ENCODE measurements at places on chromosomes 7 and 10.
A peak's percentile ranks its signal among the peaks of the same experiment; 100 is the strongest.

- no peak overlapping the region for H3K27ac ChIP-seq
- no peaks in the 10 kb centered on the region for H3K36me3 ChIP-seq
- H3K4me1 ChIP-seq = peaks cover 24% of the 10 kb centered on the region
- H3K4me3 ChIP-seq = no peak overlapping the region
- DNase-seq = no peak
- no peaks in the 10 kb centered on the region for H3K27me3 ChIP-seq
Observed at GRCh38 chr10:114881417-114881816, 56.6 kb upstream of the TRUB1 start.

DNA sequence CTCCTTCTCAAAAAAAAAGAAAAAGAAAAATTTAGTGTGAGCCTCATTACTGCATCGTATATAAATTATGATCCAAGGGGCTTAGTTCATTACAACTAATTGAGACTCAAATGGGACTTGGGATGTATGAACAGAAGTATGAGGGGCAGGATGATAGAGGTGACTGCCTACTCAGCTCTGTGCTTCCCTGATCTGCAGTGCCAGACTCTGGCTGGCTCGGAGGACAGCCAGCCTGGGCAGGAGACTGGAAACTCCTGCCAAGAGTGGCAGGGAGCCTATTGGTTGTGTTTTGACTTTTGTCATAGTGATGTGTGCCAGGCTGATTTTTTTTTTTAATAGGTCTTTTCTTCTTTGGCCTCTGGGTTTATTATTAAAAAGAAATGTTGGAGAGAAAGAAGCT is 73.8 kb upstream of the GTF2IRD1 start:
- peaks cover 10% of the 10 kb centered on the region for H3K36me3 ChIP-seq
- peaks cover 8% of the 10 kb centered on the region for H3K4me1 ChIP-seq
- H3K27me3 ChIP-seq = no peaks in the 10 kb centered on the region
- no peak for DNase-seq
- no peak overlapping the region for H3K27ac ChIP-seq

GRCh38 chr7:137816696-137817320 is 30.0 kb downstream of the DGKI start:
- no peaks in the 10 kb centered on the region for H3K36me3 ChIP-seq
- DNase-seq = no peak
- no peaks in the 10 kb centered on the region for H3K27me3 ChIP-seq
- peaks cover 4% of the 10 kb centered on the region for H3K4me1 ChIP-seq

- peak; percentile 2 for DNase-seq
- no peak overlapping the region for H3K27ac ChIP-seq
- H3K27me3 ChIP-seq = no peaks in the 10 kb centered on the region
- H3K36me3 ChIP-seq = no peaks in the 10 kb centered on the region
- H3K4me1 ChIP-seq = peaks cover 7% of the 10 kb centered on the region
Observed at GRCh38 chr10:46551701-46552525, 4.5 kb downstream of the GPRIN2 start.

GRCh38 chr7:96441436-96442084 is 119.7 kb upstream of the SLC25A13 start:
- H3K27me3 ChIP-seq = no peaks in the 10 kb centered on the region
- DNase-seq = no peak
- no peak overlapping the region for H3K27ac ChIP-seq
- no peaks in the 10 kb centered on the region for H3K4me1 ChIP-seq
- H3K36me3 ChIP-seq = no peaks in the 10 kb centered on the region
- H3K4me3 ChIP-seq = no peak overlapping the region

GRCh38 chr10:121675344-121675743 is 77.1 kb upstream of the FGFR2 start:
- H3K4me1 ChIP-seq = no peaks in the 10 kb centered on the region
- no peaks in the 10 kb centered on the region for H3K36me3 ChIP-seq
- H3K27me3 ChIP-seq = no peaks in the 10 kb centered on the region
- H3K4me3 ChIP-seq = no peak overlapping the region

GRCh38 chr10:28959850-28960501 is 282.7 kb downstream of the BAMBI start:
- no peak overlapping the region for H3K4me3 ChIP-seq
- peaks cover 4% of the 10 kb centered on the region for H3K4me1 ChIP-seq
- no peaks in the 10 kb centered on the region for H3K27me3 ChIP-seq
- H3K36me3 ChIP-seq = no peaks in the 10 kb centered on the region
- DNase-seq = no peak

DNA sequence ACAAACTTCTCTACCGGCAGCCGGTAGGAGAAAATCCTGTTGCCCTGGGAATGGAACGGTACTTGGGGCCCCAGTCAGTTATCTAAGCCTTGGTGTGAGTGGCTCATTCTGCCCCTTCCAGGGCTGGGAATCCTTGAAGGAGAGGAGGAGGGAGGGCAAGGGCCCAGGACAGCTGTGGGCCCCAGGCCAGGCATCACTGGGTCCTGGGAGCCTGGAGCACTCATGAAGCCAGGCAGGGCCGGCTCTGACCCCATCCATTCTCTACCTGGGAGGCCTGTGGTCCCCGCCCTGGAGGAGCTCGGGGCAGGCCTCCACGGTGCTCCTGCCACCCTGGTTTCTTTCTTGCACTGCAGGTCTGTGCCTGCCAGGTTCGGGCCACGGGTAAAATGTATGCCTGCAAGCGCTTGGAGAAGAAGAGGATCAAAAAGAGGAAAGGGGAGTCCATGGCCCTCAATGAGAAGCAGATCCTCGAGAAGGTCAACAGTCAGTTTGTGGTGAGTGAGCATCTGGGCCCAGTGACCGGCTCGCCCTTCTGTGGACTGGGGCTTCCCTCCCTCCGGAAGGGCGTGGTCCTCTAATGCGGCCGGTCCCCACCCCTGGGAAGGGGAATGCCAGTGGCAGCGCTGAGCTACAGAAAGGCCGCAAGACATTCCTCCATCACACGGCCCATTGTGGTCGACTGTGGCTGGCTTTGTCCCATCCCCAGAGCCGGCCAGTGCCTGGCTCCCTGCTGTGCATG is 111.3 kb downstream of the RGS10 start:
- no peaks in the 10 kb centered on the region for H3K4me1 ChIP-seq
- no peak for DNase-seq
- no peak overlapping the region for H3K27ac ChIP-seq
- peaks cover 72% of the 10 kb centered on the region for H3K36me3 ChIP-seq
- no peak overlapping the region for H3K4me3 ChIP-seq

DNA sequence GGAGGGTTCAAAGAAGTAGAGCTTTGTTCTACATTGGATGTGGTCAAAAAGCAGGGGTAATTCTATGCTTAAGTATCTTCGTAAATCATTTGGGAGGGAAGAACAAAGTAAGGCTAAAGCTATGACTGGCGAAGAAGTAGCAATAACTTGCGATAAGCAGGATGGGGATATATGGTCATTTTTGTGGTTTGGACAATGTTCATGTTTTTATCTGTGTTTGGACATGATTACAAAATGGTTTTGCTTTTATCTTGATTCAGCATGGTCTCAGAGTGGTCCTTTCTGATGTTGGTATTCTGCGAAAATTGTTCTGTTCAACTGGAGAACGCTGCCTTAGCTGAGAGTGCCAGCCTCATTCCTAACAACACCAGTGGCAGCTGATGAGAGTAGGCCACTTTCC is 208.8 kb downstream of the SEMA3A start:
- no peak overlapping the region for H3K4me3 ChIP-seq
- no peaks in the 10 kb centered on the region for H3K27me3 ChIP-seq
- DNase-seq = no peak
